ENCODE measurements at places on chromosomes 7 and 10.
A peak's percentile ranks its signal among the peaks of the same experiment; 100 is the strongest.

DNA sequence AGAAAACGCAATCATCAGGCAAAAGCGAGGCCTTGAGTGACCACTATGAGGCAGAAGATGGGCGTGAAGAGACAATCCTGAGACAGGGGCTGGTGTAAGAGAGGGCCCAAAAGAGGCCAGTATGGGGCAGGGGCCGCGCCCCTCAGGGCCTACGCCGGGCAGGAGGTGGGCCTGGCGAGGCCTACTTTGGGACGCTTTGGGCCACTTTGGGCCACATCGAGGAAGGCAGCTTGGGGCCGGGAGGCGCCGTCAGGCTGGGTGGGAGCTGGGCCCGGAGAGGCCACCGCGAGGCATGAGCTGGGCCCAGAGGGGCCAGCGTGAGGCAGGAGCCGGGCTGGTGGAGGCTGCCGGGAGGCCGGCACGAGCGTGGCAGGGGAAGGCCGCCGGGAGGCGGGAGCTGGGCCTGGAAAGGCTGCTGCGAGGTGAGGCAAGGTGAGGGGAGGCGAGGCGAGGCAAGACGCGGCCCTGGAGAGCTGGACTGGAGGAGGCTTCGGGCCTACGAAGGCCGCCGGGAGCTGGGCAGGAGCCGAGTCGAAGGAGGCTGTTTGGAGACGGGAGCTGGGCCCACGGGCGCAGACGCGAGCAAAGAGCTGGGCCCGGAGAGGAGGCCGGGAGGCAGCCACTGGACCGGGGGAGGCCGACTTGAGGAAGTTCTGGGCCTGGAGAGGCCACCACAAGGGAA is 171.3 kb downstream of the TPST1 start:
- DNase-seq = no peak

- no peak for DNase-seq
Observed at GRCh38 chr7:3289996-3290395, 11.1 kb upstream of the SDK1 start.

- no peak for DNase-seq
Observed at GRCh38 chr10:110834629-110835301, 37.0 kb upstream of the PDCD4 start.

GRCh38 chr10:110431659-110432058 is 66.0 kb upstream of the DUSP5 start:
- no peak for DNase-seq

DNA sequence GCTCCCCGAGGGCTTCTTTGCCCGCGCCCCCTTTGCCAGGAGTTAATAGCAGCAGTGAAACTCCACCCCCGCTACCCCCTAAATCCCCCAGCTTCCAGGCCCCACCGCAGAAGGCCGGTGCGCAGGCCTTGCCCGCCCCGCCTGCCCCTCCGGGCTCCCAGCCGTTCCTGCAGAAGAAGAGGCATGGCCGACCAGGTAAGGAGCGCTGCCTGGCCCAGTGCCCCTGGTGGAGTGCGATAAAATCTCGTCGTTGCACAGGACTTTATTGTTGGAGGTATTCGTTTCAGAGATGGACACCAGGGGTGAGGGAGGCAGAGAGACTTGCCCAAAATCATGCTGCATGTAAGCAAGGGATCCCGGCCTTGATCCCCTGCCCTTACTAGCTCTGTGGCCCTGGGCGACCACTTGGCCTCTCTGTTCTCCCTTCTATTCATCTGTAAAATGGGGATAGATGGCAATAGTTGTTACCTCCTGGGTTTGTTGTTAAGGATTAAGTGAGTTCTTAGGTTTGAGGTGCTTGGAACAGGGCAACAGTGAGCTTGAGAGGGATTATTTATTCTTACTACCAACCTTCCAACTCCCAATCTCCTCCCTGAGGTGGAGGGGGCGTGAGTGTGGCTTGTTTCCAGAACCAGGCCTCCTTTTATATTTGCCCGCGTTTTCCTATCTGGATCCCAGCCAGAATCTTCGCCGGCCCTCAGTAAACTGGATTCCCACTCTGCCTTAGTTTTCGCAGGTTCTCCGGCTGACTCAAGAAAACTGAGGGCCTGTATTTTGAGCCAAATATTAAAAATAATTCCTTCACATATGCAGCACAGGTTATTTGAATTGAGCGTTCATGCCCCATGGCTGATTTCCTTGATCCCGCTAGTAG is 78.3 kb downstream of the WIPF3 start:
- no peak for DNase-seq

DNA sequence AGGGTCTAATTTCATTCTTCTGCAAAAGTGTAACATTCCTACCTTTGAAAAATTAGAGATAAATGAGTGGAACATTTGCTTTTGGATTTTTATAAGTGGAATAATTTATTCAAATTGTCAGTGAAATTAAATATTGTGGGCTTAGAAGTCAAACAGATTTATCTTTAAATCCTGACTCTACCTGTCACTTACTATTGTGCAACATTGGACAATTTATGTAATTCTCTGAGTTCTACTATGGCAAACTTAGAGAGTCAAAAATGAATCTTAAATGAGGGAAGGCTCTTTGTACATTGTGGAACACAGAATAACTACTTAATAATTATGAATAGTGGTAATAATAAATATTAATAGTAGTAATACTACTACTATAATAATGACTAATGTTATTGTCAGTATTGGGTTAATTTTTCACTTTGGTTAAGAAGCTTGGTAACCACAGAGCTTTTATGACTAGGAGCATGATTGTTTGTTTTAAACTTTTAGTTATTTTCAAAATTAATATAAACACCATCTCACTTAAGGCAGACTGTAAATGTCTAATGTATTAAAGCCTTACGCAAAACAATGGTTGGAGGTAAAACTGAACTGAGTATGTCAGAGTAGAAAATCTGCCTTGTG is 70.0 kb downstream of the PRKG1 start:
- no peak for DNase-seq

DNA sequence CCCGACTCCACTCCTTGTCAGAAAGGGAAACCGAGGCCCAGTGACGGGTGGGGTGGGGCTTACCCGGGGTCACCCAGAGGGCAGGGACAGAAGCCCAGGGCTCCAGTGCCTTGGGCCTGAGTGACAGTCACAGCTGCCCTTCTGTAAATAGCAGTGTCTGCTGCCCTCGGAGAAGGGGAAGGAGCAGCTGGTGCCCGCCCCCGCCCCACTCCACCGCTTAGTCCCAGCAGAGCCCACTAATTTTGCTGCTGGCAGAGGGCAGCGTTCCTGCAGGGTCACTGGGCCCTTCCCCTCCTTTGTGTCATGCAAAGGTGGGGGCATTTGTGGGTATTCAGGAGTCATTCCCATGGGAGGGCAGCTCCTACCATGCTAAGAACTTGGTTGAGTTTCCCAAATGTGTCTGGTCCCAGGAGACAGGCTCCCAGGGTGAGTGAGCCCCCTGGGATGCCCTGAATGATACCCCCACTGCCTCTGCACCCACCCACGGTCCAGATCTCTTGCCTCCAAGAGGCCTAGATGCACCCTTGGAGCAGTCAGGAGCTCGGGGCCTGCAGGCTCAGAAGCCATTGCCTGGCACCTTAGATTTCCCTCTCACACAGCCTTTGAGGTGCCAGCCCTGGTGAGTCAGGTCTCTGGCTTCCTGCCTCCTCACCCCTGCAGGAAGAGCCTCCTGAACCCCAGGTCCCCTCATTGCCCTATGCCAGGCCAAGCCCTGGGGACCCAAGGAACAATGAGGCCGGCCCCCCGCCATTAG is 17.2 kb downstream of the SH2B2 start:
- no peak for DNase-seq

DNA sequence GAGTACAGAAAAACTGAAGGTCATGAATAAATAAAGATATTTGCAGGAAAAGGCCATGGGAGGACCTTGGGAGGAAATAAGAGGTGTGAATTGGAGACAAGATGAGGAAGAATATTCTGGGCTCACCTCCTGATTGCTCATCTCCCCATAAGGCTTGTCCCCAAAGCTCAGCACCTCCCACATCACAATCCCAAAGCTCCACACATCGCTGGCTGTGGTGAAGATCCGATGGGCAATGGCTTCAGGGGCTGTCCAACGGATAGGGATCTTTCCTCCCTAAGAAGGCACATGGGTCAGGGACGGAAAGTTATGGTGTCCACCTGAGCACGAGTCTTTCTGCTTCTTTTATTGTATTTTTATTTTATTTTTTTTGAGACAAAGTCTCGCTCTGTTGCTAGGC is 12.9 kb downstream of the ZYX start:
- no peak for DNase-seq

- no peak for DNase-seq
Observed at GRCh38 chr10:61919646-61920215, 18.2 kb downstream of the ARID5B start.

DNA sequence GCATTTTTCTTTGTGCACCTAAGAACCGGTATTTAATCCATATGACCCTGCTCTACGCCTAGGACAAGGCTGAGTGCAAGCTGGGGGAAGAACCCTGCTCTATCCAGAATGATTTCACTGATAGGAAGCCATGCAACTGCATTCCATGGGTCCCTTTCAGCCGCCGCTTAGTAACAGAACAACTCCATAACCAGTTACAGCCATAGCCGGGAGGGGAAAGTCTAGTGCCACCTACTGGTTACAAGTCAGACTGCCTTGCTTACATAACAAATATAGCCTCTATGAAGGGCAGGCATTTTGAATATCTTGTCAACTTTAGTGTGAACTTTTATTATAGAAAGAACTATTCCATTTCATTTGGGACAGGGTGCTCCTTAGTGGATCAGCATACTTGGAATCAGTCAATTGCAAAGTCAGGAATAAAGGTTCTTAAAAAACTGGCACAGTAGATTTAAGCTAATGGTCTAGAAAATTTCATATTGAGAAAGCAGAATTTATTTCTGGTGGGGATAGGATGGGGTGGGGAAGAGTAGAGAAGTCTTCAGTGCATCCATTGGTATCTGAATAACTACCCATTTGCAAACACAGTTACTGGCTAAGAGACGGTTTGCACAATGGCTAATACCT is 521.7 kb downstream of the ADRA2A start:
- peak; percentile 14 for DNase-seq

DNA sequence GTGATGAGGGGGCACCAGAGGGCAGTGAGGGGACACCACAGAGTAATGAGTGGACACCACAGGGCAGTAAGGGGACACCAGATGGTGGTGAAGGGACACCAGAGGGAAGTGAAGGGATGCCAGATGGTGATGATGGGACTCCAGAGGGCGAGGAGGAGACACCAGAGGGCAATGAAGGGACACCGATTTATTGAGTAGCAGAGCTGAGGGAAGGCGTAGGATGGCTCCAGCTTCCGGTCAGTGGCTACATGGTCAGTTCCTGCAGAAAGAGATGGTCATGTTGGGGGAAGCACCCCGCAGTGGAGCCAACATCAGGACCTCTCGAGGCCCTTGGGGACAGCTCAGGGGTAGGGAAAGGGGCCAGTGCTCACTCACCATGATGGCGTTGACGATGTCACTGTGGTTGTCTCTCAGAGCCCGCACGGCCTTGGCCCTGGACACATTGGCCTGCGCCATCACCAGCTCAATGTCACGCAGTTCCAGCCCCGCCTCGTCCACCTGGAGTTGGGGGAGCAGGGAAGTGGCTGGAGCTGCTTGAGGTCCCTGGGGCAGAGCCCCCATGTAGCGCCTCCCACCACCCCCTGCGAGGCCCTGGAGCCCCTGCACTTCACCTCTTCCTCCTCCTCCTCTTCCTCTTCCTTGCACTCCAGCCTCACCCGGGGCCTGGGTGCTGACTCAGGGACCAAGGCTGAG is 8.4 kb downstream of the NACAD start:
- DNase-seq = no peak

DNA sequence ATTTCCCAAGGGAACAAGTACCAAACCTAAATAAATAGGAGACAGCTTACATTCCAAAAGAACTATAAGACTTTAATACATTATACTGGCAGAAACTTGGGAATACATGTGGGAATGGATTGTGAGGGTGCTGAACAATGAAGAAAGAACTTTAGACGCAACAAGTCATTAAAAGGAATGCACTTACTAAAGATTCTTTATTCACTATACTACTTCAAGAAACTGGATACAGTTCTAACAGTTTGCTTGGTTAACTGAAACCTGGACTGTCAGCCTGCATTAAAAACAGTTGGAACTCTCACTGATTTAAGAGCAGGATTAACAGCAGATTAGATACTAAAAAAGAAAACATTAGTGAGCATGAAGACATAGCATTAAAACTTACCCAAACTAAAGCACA is 12.0 kb downstream of the CACUL1 start:
- no peak for DNase-seq

GRCh38 chr10:94735197-94735596 is 27.3 kb upstream of the CYP2C19 start:
- no peak for DNase-seq

- DNase-seq = no peak
Observed at GRCh38 chr7:45073786-45074527, 14.8 kb downstream of the NACAD start.

- no peak for DNase-seq
Observed at GRCh38 chr10:26528715-26529393, 90.7 kb downstream of the APBB1IP start.

DNA sequence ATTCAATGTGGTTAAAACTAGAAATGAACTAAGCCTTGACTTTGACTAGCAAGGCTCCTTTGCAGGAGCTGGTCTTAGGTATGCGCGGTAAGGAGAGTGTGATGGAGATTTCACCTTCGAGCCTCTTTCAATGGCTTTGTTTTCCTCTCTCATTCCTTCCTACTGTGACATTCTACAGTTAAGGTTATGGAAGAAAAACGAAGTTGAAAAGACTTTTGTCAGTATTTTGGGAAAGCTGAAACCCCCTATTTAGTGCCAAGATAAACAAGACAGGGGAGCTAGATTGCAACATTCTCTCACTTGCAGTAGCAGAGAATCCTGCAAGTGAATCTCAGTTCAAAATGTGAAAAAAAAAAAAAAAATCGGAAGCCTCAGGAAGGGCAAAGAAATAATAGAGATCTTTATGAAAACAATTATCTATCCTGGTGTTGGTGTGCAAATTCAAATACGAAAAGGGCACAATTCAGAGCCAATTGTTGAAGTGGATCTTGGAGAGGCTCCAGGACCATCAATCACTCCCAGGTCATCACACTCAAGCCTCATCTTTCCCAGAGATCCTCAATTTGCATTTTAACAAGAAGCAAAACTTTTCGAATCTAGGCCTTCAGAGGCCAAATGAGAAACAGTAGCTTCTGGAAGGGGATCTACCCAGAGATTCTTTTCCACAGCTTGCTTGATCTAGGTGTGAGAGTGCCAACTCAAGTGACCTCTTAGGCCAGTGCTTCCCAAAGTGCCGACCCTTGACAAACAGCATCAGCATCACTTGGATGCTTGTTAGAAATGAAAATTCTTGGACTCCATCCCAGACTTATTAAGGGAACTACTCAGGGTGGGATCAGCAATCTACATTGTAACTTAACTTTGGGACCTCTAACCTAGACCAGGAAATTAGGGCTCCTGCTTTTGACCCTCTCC is 163.8 kb downstream of the INHBA start:
- no peak for DNase-seq

DNA sequence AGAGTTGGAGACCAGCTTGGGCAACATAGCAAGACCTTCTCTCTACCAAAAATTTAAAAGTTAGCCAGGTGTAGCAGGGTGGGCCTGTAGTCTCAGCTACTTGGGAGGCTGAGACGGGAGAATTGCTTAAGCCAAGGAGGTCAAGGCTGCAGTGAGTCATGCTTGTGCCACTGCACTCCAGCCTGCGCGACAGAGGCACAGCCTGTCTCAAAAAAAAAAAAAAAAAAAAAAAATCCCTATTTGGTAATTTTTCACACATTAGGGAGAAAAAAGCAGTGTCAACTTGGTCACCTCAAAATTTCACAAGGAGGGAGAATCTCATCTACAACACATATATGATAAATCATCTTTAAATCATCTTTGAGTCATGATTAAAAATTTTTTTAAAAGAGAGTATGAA is 6.4 kb upstream of the ZNF398 start:
- no peak for DNase-seq
